NCI-H1048 (cell line): ENCODE measurements at places on chromosomes 1 and 21.

DNA sequence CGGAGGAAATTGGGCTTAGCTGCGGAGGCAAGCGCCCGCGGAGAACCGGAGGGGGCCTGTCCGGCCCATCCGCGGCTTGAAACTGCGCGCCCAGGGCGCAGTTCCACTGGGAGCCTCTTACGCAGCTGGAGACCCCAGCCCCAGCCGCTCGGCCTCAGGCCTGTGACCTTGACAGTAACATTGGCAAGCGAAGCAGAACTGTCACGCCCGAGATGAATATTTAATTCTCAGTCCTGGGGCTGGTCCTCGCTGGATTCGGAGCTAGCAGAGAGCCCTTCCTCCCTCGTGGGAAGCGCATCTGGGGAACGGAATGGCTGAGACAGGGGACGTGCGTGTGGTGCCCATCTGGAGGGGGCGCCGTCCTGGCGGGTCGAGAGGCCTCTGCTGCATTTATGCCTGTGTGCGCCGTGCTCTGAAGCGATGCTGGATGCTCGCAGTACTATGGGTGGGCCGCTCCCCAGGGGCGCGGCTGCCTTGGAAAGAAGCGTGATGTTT is 928 bp downstream of the SLC6A17 start:
- DNase-seq = no peak

- DNase-seq = no peak
Measured at GRCh38 chr1:227869851-227870305, 54.4 kb downstream of the PRSS38 start.

DNA sequence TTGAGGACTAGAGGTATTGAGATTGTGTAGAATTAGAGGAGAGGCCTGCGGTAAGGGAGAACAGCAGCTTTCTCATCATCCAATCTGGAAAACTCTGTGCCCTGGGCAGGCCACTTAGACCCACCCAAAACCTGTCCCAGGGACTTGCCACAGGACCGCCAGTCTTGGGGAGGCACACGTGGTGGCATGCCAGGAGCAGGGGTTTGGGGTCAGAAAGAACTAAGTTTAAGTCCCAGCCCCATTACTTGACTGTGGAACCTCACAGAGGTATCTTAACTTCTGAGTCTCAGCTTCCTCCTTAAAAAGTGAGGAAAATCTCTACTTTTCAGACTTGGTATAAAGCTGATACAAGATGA is 356.6 kb downstream of the HHAT start:
- no peak for DNase-seq

DNA sequence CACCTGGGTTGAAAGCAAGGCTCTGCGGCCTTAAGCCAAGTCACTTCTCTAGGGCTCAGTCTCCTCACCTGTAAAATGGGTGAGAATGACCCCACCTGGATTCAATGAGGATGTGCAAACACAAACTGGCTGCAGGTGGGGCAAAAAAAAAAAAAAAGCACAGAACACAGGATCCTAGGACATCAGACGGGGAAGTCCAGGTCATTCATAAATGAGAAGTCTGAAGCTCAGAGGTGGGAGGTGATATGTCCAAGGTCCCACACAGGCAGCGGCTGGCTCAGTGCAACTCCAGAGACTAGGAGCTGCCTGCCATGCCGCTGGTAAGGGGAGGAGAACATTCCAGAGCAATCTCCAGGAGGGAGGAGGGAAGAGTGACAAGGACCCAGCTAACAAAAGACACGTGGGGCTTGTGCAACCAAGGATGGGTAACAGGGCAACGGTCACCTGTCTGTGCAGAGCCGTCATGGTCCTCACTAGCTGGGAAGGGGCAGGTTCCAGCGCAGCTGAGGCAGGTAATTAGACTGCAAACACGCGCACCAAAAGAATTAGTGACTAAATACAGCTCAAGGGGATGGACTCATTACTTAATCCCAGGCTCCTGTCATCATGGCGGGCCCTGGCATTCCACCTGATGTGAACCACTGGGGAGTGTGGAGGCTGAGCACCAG is 19.5 kb downstream of the IFFO2 start:
- DNase-seq = no peak

DNA sequence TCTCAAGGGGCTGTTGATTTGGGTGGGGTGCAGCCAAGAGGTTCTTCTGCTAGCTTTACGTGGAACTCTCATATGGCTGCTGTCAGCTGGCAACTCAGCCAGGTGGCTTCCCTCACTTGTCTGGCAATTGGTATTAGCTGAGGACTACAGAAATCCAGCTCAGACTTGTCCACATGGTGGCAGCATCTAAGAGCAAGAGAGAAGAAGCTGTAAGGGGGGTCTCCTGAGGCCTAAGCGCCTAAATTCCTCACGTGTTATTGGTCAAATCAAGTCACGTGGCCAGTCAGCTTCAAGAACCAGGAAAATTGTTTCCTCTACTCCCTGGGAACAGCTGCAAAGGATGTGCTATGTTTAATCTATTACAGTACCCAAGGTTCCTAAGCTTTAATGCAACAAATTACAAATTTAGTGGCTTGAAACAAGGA is 4.2 kb upstream of the DYRK3 start:
- peak; percentile 44 for DNase-seq

DNA sequence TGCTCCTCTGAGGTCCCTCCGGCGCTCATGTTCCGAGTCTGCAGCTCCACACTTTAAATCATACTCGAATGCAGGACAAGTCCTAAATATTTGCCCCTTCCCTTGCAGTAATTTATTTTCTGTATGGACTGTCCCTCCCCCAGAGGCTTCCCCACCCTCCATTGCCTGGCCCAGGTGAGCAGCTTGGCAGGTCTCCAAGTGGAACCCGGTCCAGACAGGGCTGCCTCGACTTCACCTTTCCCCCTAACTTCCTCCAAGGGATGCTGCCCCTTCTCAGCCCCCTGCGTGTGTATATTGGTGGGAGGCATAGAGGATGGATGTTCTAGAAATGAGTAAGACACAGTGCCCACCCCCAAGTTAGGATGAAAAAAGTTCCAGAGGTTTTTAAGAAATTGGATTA is 5.4 kb upstream of the OPTC start:
- no peak for DNase-seq

GRCh38 chr1:9728451-9729295 is 77.1 kb downstream of the PIK3CD start:
- DNase-seq = no peak

GRCh38 chr21:45982092-45982757 is 655 bp downstream of the COL6A1 start:
- DNase-seq = no peak

GRCh38 chr1:234776876-234777855 is 167.2 kb upstream of the IRF2BP2 start:
- DNase-seq = no peak

- no peak for DNase-seq
Measured at GRCh38 chr1:102296116-102296515, 299.4 kb upstream of the OLFM3 start.

GRCh38 chr1:229237320-229237719 is 33.6 kb upstream of the RAB4A start:
- no peak for DNase-seq

GRCh38 chr1:201747261-201747660 is 81.7 kb upstream of the IPO9 start:
- DNase-seq = no peak

DNA sequence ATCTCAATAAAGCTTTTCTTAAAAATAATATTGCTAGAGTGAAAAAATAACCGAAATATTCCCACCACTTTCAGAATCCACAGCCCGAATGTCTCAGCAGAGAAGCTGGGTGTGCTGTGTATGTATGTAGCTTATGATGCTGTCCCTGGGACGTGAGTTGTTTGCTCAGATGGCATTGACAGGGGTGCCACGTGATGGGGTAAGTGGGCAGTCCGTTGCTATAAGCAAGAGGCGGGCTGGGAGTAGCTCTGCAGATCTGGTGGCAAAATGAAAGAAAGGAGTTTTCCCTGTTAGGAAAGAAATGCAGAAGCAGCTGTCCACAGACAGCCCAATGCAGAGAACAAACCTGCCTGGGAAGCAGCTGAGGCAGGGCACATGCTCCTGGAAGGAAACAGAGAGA is 3.8 kb upstream of the FAM20B start:
- DNase-seq = no peak

DNA sequence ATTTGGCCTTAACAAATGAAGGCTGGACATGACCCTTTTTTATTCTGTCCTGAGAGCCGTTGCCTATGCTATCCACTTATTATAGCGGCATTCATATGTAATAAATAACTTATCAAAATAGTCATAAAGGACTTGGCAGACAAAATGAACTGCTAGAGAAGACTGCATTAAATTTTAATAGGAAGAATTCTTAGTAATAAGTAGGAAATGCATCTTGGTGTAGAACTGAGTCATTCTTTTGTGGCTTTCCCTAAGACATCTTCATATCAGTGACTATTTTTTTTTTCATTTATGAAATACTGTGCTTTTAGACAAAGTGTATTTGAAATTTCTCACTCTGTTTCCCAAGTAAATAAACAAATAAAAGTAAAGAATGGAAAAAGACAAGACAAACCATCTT is 45.6 kb downstream of the PBX1 start:
- DNase-seq = no peak

- DNase-seq = no peak
Measured at GRCh38 chr1:39988618-39989343, 33.8 kb downstream of the MFSD2A start.

DNA sequence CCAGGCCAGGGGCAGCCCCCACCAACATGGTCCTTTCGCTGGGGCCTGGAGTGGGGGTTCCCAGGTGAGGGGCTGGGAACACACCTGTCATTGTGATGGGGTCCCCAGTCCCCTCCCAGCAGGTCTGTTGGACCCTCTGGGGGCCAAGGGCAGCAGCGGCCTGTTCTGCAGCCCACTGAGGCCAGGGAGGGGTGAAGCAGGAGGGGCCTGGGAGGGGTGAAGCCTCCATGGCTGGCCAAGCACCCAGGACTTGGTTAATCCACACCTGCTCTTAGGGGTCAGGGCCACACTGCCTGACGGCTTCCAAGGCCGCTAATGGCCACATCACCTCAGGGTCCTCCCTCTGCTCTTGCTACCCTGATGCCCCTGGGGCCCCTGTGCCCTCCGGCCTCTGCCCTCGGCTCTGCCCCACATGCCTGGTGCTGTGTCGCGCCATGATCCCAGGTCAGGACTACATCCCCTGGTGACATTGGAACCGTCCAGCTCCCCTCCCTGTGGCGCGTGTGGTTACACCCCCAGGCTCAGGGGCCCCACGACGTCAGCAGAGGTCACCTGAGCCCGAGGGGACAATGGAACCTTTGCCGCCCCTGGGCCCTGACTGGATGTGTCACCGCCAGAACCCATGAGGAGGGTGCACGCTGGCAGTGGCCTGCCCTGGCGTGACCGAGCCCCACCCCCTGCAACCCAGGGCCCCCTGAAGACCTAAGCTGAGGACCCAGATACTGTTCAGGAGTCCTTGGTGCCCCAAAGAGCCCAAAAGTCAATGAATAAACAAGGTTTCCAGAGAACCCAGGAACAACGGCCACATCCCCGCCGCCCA is 7.0 kb downstream of the TNFRSF18 start:
- DNase-seq = no peak

DNA sequence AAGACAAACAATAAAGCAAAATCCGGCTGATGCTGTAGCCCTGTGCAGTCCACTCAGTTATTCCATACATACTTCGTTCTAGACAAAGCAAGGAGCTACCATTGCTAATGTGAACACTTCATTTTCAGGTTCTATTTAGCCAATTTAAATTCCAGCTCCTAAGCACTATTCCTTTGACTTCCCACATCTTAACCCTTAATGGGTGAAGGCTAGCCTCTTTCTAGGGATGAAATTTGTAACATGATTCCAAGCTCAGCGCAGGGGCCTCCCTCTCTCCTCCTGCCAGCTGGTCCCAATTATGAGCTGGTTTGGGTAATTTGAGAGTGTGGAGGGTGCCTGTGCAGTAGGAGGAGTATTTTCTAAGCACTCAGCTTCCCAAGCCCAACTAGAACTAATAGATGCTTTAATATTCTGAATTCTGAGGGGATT is 53.9 kb upstream of the PTGFRN start:
- no peak for DNase-seq

- no peak for DNase-seq
Measured at GRCh38 chr1:20935717-20936116, 148.6 kb upstream of the HP1BP3 start.

- DNase-seq = no peak
Measured at GRCh38 chr1:222382171-222382570, 165.7 kb downstream of the HHIPL2 start.

- DNase-seq = no peak
Measured at GRCh38 chr1:3063379-3064295, 5.4 kb upstream of the PRDM16 start.

DNA sequence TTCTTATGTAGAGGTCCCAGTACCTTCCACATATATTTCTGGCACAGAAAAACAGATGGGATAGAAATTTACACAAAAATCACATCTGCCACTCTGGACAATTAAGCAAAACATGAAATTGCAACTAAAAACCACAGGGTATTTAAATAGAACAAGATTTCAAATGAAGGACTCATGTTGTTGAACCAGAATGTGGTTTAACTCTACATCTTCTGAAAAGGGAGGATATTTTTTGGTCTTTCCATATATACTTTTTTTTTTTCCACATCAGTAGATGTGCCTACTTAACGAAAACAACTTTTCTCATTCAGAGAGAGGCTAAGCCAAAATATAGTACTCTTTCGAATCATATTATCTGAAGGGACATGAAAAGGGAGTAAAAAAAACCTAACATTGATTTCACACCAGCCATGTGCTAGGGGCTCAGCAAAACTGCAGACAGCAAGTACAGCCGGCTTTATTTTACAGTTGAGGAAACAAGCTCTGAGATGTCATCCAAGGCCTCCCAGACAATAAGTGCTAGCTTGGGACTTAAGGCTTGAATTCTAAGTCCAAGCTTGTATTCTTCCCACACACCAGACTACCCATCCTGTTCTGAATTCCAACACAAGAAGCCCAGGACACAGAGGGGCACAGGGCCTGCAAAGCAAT is 208.9 kb downstream of the PBX1 start:
- DNase-seq = no peak

- DNase-seq = no peak
Measured at GRCh38 chr1:19044975-19045831, 88.7 kb upstream of the IFFO2 start.

DNA sequence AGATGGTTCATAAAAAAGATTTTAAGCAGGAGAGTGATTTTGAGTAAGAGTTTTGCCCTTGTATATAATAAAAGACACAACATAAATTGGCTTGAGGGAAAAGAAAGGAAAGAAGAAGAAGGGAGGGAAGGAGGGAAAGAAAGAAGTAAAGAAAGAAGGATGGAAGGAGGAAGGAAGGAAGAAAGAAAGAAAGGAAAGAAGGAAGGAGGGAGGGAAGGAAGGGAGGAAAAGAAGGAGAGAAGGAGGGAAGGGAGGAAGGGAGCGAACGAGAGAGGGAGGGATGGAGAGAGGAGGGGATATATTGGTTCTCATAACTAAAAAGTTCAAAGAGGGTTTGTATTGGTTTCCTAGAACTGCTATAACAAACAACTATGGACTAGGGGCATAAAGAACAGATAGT is 62.2 kb upstream of the PAX7 start:
- DNase-seq = no peak

DNA sequence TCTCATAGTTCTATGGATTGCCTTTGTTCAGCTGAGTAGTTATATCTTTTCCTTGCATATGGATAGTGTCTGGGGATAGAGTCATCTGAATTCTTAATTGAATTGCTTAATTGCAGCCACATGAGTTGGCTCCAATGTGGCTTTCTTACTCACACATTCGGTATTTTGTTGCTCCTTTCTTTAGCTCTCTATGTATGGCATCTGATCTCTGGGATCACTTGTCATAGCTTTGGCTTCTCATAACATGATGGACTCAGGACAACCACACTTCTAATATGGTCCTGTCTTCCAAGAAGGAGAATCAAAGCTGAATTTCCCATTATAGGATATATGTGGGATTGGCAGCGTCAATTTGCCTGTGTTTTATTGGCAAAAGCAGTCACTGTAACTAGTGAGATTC is 716.2 kb downstream of the NCAM2 start:
- no peak for DNase-seq
